Hematopoietic multipotent progenitor cell treated with erythropoietin and hydrocortisone succinate and interleukin-3 and kit ligand, for 15 days (in vitro differentiated cells): ENCODE measurements at places on chromosomes 5 and 9.

- no peak for DNase-seq
These were observed 135.0 kb downstream of the HSD17B3 start for GRCh38 chr9:96167011-96167410.

- DNase-seq: no peak
These were observed 25.0 kb upstream of the ITGA2 start for GRCh38 chr5:52964138-52964537.

- no peak for DNase-seq
These were observed 5.6 kb upstream of the GPX3 start for GRCh38 chr5:151014680-151015343.

GRCh38 chr9:97717866-97718265 is 20.7 kb upstream of the XPA start:
- DNase-seq: no peak

DNA sequence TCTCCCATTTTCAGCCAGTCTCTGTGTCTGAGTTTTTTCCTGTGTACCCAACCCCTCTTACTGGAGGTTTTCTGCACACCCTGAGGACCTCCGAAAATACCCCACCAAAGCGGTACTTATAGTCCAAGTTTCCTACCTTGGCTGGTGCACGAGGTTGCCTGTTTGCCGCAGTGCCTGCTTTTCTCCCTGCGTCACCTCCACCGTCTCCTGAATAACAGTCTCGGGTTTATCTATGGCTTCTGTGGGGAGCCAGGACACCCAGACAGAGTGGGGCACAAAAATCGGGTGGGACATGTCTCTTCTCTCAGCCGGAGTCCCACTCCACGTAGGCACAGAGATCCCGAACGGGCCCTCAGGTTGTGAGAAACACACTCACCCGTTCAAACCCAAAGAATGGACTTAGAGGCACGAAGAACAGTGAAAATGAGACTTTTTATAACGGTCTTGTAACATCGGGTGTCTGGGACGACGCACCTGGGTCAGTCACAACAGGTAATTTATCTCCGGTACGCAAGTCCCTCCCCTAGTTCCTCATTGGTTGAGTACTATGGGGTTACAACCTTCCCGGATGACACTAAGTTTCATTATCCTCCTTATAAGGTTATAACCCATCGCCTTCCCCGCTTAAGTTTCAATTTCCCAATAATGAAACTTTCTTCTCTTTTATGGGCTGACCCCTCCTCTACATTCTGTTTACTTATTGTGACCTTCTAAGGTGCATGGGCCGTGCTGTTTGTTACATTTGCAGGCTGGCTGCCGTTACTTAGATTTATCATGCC is 970.2 kb upstream of the COX7C start:
- DNase-seq: no peak

- no peak for DNase-seq
These were observed 341.9 kb downstream of the DIRAS2 start for GRCh38 chr9:90300611-90301276.

GRCh38 chr5:74235552-74235951 is 405.0 kb downstream of the ENC1 start:
- DNase-seq: no peak

- no peak for DNase-seq
These were observed 37.3 kb upstream of the PLPP1 start for GRCh38 chr5:55572020-55572419.

GRCh38 chr9:19117039-19117716 is 10.1 kb downstream of the PLIN2 start:
- DNase-seq: no peak

DNA sequence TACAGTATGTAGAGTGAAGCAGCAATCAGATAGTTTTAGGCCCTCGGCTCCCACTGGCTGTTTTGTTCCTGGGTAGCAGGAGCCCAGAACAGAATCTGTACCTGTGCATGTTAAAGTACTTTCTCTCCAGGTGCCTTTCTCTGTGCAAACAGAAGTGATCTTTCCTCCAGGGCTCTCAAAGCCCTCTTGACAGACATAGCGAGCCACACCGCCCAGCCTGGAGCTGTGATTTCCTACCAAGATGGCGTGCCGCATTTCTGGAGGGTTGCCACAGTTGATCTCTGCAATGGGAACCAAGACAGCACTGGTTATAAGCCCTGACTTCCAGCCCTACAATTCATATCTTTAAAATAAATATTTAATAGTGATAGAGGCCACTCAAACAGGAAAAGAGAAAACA is 50.9 kb downstream of the SUSD1 start:
- DNase-seq: no peak
